Mesothelial cell of epicardium (in vitro differentiated cells): ENCODE measurements at places on chromosomes 6 and 20. TPM values are rescaled to one million over a fixed set of nuclear protein-coding genes. Genes with fewer than 3 reads are reported as not detected.

- no peaks in the 10 kb centered on the region for H3K36me3 ChIP-seq
- DNase-seq = no peak
- H3K4me3 ChIP-seq = no peak overlapping the region
- peaks cover 11% of the 10 kb centered on the region for H3K27me3 ChIP-seq
- no peak overlapping the region for H3K27ac ChIP-seq
- peaks cover 11% of the 10 kb centered on the region for H3K4me1 ChIP-seq
Measured at GRCh38 chr6:135135835-135136234, 45.3 kb upstream of the MYB start.

- no peak overlapping the region for H3K27ac ChIP-seq
- H3K4me1 ChIP-seq = no peaks in the 10 kb centered on the region
- no peaks in the 10 kb centered on the region for H3K36me3 ChIP-seq
- H3K4me3 ChIP-seq = no peak overlapping the region
Measured at GRCh38 chr20:38278763-38279162, 18.2 kb upstream of the KIAA1755 start.

Gene BPIFB1
- not detected in 3 replicates for total RNA-seq

DNA sequence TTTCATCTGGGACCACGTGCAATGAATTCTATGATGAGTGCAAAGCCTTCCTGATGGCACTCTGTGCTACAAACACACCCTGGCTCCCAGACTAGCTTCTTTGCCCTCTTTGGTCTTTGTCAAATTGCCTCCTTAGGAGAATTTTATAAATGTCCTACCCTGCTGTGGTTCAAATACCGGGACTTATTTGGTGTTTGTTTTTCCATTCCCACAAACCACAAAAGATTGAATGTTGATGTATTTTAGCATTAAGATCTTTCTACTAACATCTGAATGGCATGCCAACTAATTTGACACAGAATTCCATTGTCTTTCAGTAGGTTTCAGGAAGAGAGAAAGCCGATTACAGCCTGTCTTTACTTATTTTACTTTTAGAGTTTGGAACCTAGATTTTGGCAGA lies 424.2 kb upstream of the SLC35B3 start:
- peaks cover 5% of the 10 kb centered on the region for H3K4me1 ChIP-seq
- no peak for DNase-seq
- no peak overlapping the region for H3K27ac ChIP-seq
- no peak overlapping the region for H3K4me3 ChIP-seq

- H3K27ac ChIP-seq = no peak overlapping the region
- H3K4me1 ChIP-seq = no peaks in the 10 kb centered on the region
- DNase-seq = no peak
- peaks cover 8% of the 10 kb centered on the region for H3K27me3 ChIP-seq
- H3K4me3 ChIP-seq = no peak overlapping the region
- H3K36me3 ChIP-seq = no peaks in the 10 kb centered on the region
Measured at GRCh38 chr6:68326762-68327161, 308.3 kb upstream of the ADGRB3 start.

- no peak overlapping the region for H3K27ac ChIP-seq
- no peak overlapping the region for H3K4me3 ChIP-seq
- no peaks in the 10 kb centered on the region for H3K4me1 ChIP-seq
- H3K36me3 ChIP-seq = no peaks in the 10 kb centered on the region
Measured at GRCh38 chr6:13030396-13030795, 297.9 kb downstream of the TBC1D7 start.

DNA sequence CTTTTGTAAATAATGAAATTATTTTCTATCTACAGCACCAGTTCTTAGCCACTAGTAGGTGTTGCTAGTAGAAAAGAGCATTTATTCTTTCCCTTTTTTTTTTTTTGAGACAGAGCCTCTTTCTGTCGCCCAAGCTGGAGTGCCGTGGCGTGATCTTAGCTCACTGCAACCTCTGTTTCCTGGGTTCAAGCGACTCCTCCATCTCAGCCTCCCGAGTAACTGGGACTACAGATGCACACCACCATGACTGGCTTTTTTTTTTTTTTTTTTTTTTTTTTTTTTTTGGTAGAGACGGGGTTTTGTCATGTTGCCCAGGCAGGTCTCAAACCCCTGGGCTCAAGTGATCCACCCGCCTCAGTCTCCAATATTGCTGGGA lies 6.7 kb downstream of the PCMT1 start:
- H3K36me3 ChIP-seq = peaks cover 8% of the 10 kb centered on the region
- H3K4me3 ChIP-seq = no peak overlapping the region
- H3K27ac ChIP-seq = no peak overlapping the region
- no peak for DNase-seq
- no peaks in the 10 kb centered on the region for H3K27me3 ChIP-seq

GRCh38 chr20:45934046-45934585 lies 367 bp upstream of the PCIF1 start:
- no peaks in the 10 kb centered on the region for H3K27me3 ChIP-seq
- peak overlapping the region; percentile 99 for H3K27ac ChIP-seq
- DNase-seq = no peak
- H3K4me3 ChIP-seq = peak overlapping the region; percentile 97
- peaks cover 12% of the 10 kb centered on the region for H3K36me3 ChIP-seq

- no peak overlapping the region for H3K27ac ChIP-seq
- no peaks in the 10 kb centered on the region for H3K36me3 ChIP-seq
- H3K27me3 ChIP-seq = peaks cover 36% of the 10 kb centered on the region
- no peak overlapping the region for H3K4me3 ChIP-seq
Measured at GRCh38 chr20:1942486-1943274, 47.5 kb downstream of the SIRPA start.

Gene TMEM14A
- total RNA-seq = 20.5 to 23.3 TPM (median 21.2 TPM) in 3 replicates

GRCh38 chr6:143674483-143675381 lies 3.0 kb upstream of the PHACTR2 start:
- no peak for DNase-seq
- H3K27ac ChIP-seq = peak overlapping the region; percentile 95
- H3K4me1 ChIP-seq = peaks cover 47% of the 10 kb centered on the region
- H3K27me3 ChIP-seq = no peaks in the 10 kb centered on the region
- H3K36me3 ChIP-seq = no peaks in the 10 kb centered on the region
- no peak overlapping the region for H3K4me3 ChIP-seq

GRCh38 chr6:79301290-79301689 lies 66.8 kb upstream of the HMGN3 start:
- H3K27me3 ChIP-seq = no peaks in the 10 kb centered on the region
- no peaks in the 10 kb centered on the region for H3K36me3 ChIP-seq
- peak overlapping the region; percentile 74 for H3K27ac ChIP-seq
- H3K4me3 ChIP-seq = no peak overlapping the region
- H3K4me1 ChIP-seq = peaks cover 30% of the 10 kb centered on the region

Gene SEL1L2
- not detected in 3 replicates for total RNA-seq

Gene QRSL1
- total RNA-seq = 16.1 to 17.5 TPM (median 17.2 TPM) in 3 replicates
